ENCODE measurements at places on chromosomes 7 and 10. TPM values are rescaled to one million over a fixed set of nuclear protein-coding genes. Genes with fewer than 3 reads are reported as not detected.

DNA sequence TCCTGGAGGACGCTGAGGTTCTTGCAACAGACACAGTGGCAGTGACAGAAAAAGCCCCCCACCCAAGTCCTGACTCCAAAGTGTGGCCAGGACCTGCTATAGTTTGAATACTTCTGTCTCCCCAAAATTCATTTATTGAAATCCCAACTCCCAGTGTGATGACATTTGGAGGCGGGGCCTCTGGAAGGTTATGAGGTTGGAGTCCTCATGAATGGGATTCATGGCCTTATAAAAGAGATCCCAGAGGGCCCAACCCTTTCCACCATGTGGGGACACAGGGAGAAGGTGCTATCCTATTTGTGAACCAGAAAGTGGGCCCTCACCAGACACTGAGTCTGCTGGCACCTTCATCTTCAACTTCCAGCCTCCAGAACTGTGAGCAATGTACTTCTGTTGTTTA lies 18.3 kb downstream of the ANXA11 start:
- DNase-seq, result peak; percentile 53

DNA sequence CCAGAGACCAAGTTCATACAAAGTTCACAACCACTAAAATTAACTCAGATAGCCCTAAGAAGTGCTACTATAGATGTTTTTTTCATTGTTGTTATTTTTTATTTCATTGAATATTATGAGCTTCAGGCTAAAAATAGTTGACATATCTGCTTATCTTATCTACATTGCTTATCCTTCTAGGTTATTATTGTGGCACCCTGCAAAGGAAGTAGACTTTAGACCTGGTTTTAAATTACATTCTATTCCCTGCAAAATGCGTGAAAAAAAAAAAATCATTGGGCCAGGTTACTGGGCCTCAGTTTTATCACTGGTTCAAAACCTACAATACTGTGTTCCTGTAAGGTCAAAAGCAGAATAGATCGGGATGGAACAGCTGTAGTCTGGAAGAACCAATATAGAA lies 811.0 kb downstream of the GRM8 start:
- no peak for DNase-seq

DNA sequence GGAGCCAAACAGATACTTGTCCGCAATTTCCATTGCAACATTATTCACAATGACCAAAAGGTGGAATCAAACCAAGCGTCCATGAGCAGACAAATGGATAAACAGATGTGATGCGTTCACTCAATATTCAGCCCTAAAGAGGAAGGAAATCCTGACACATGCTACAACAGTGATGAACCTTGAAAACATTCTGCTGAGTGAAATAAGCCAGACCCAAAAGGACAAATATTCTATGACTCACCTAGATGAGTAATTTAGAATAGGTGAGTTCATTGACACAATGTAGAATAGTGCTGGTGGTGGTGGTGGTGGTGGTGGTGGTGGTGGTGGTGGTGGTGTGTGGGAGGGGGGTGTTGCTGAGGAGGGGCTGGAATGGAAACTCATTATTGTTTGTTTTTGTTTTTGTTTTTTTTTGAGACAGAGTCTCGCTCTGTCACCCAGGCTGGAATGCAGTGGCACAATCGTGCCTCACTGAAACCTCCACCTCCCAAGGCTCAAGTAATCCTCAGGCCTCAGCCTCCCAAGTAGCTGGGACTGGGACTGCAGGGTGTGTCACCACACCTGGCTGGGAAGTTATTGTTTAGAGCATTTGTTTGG lies 28.6 kb downstream of the SMKR1 start:
- no peak for DNase-seq

Gene ERVW-1
- not detected for total RNA-seq

DNA sequence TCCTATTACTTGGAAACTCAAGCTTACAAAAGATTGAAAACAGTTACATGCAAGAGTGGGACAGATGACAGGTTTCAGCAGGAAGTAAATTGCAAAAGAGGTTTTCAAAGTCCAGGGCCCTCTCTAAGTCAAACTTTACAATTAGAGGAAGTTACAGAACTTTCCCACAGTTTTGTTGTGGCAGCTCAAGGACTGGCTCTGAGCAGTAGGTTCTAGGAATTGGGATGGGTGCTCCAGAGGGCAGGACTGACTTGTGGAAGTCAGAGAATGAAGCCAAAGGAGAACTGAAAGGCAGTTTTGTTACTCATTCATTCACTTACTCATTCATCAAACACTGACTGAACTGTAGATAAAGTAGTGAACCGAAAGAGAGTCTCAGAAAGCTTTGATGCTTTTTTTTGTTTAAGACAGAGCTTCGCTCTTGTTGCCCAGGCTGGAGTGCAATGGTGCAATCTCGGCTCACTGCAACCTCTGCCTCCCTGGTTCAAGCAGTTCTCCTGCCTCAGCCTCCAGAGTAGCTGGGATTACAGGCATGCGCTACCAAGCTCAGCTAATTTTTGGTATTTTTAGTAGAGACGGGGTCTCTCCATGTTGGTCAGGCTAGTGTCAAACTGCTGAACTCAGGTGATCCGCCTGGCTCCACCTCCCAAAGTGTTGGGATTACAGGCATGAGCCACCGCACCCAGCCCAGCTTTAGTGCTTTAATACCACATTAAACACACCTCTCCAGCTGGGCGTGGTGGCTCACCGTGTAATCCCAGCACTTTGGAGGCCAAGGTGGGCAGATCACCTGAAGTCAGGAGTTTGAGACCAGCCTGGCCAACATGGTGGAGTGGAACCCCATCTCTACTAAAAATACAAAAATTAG lies 66.8 kb upstream of the CCNJ start:
- peak; percentile 20 for DNase-seq

- DNase-seq, result no peak
These were observed 24.1 kb upstream of the BHLHA15 start for GRCh38 chr7:98187138-98187502.

GRCh38 chr10:128493811-128494210 lies 367.6 kb upstream of the MKI67 start:
- DNase-seq, result no peak

DNA sequence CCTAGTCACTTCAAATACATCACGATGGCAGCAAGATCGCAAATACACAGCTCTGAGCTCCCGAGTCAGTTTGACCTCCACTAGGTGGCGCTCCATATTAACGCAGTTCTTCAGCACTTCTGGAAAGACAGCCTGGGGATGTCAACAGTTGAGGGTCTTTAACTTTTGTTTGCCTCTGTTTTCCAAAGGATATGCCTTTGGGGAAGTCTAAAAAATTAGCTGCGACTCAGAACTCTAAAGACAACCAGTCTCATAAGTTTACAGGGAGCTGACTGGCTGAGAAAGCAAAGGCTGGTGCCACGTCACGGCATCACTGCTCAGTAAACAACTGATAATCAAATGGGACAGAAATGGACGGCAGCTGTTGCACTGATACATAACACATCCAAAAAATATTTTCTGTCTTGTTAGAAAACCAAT lies 458.8 kb downstream of the SORCS1 start:
- DNase-seq, result peak; percentile 69

Gene LDB3
- total RNA-seq, result 0.72 TPM

- DNase-seq, result no peak
These were observed 139.0 kb upstream of the ZNF438 start for GRCh38 chr10:31170636-31171035.

GRCh38 chr10:97888641-97889262 lies 39.1 kb downstream of the GOLGA7B start:
- no peak for DNase-seq

DNA sequence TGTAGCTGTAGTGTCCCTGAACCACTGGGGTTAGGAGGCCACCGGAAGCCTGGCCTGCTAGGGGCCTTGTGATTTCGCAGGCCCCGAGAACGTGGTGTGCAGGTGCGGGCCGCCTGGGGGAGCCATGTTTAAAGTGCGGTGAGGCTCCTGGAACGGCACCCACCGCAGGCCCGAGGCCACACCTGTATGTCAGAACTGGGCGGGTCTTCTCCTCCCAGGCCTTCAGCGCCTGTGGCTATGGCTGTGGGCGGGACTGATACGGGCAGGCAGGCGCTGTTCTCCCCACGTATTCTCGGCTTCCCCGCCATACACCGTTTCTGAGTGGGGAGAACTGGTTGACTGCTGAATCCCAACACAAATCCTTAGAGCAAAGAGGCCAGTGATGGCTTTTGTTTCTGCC lies 74.8 kb downstream of the DNAJB6 start:
- DNase-seq, result no peak

Gene PDIA4
- 485 TPM for total RNA-seq

Gene NPFFR1
- total RNA-seq, result 0.07 TPM

Gene SFTPA1
- total RNA-seq, result 0.77 TPM

Gene FBXW4
- total RNA-seq, result 60.7 TPM

GRCh38 chr7:8015100-8015745 lies 46.6 kb downstream of the GLCCI1 start:
- DNase-seq, result no peak

DNA sequence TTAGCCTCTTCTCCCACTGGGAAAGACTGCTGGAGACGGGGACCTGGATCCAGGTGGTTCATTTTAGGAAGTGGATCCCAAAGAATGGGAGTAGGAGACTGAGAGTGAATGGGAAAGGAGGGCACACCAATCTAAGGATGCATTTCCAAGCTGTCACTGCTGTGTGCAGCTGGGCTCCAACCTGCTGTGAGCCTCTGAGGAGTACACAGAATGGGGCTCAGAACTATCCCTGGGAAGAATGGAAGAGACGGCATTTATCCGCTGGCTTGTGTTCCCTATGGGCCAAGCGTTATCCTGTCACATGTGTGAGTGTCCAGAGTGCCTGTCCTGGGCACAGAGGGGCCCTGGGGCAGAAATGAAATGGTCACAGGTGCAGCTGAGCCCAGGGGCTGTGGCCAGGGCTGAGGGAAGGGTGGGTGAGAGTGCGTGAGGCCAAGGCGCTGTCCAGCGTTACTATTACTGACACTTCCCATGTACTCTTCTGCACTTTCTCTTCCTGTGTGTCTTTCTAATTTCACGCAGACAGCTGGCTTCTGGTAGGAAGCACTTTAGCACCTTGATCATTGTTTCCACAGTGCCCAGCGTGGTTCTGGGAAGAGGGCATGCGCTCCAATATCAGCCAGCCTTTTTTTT lies 35.4 kb upstream of the PODXL start:
- DNase-seq, result no peak

Gene EN2
- total RNA-seq, result not detected

Gene CLDN3
- total RNA-seq, result 634 TPM

Gene OR2A5
- not detected for total RNA-seq

GRCh38 chr10:17162828-17163227 lies 33.2 kb upstream of the CUBN start:
- DNase-seq, result no peak

Gene SLC29A3
- 6.5 TPM for total RNA-seq

Gene ITPRID1
- 0.91 TPM for total RNA-seq

DNA sequence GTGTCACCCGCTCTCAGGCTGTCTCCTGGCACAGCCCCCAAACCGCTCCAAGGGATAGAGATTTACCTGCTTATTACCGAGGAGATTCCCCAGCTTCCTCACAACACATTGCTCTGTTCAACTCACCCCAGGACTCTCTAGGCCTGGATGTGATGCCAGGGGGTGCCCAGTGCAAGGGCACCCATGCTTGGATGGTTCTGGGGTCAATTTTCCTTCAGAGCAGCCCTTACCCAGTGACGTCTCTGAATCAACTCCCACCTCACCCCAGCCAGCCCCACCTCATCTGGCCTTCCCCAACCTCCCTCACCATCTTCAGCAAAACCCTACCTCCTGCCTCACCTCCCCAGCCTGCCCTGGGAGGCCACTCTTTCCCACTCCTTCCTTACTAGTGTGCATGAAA lies 951.6 kb upstream of the ZNF722 start:
- DNase-seq, result no peak

- DNase-seq, result no peak
These were observed 34.6 kb downstream of the MALSU1 start for GRCh38 chr7:23333671-23334246.

Gene INSYN2A
- 0.13 TPM for total RNA-seq

Gene SPAM1
- total RNA-seq, result not detected

DNA sequence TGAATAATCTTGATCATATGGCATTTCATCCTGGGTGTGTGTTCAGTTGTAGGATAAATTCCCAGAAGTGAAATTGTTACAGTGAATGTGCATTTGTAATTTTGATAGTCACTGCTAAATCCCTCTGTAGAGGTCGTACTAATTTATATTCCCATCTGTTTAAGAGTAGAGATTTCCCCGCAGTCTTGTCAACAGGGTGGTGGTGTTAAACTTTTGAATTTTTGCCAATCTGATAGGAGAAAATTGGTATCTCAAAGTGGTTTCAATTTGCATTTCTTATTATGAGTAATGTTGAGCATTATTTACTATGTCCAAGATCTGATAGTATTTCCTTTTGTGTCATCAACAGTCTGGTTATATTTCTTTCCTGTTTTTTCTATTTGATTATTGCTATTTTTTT lies 101.7 kb downstream of the AUTS2 start:
- no peak for DNase-seq

Gene ZNF804B
- total RNA-seq, result not detected

All from colonic mucosa (tissue), 4 donors.